ENCODE measurements at places on chromosomes 1 and 21. TPM values are rescaled to one million over a fixed set of nuclear protein-coding genes. Genes with fewer than 3 reads are reported as not detected.

DNA sequence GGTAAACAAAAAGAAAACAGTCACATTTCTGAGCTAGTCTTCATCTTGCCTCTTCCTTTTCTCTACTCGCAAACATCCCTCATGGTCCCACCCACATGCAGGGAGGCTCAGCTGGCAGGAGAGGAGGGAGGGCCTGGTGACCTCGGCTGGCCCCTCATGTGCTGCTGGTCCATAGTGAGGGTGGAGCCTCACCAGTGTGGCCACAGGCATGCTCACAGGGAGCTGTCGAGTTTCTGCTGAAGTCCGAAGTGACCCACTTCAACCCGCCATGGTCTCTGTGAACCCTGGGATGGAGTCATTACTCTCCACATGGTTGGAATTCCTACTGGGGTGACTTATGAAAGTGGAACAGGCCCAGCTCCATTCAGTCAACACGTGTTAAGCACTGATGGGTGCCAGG, 253.4 kb downstream of the RHOU start:
- DNase-seq = no peak

The GUCA2B gene
- not detected for total RNA-seq

DNA sequence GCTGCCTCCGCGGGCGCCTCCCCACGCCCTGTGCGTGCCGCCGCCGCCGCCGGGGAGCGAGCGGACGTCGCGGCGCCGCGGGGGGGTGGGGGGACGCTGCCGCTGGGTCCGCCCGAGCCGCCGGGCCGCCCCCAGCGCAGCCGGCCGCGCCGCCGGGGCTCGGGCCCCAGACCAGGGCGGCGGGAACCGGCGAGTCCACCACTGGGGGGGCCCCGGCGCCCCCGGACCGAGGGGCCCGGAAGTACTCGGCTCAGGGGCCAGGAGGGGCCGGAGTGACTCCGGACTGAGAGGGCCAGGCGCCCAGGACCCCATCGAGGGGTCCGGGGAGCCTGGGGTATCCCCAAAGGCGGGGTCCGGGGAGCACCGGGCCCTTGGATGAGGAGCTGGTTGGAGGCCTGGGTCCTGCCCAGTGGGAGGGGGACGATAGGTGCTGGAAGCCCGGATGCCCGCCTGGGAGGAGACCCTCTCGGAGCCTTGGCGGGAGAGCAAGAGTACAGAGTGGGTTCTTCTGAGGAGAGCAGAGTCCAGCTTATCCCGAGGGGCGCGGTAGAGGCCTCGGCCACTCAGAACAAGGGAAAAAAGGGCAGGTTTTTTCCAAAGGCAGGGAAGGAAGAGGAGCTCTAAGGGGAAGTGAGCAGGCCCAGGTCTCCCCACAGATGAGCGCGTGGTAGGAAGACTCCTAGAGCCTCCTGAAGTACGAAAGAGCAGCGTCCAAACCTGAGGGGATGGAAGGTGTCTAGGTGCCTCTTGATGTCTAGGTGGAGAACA, 556 bp downstream of the GMEB1 start:
- peak; percentile 22 for DNase-seq

The TENT5C gene
- 1.0 TPM for total RNA-seq

DNA sequence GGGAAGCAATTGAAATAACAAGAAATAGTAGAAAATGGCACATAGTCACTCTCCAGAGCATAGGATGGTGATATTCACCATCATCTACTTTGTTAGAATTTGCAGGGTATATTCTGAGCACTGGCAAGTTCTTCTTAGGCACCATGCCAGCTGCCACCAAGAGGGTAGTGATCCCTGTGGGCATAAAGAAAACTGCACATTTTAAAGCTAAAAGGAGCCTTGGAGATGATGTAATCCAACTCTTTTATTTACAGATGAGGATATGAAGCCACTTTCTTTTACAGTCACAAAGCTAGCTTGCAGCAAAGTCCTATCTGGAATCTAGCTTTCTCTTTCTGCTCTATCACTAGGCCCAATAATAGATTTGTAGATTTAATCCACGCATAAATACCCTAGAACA, 69.0 kb downstream of the PTGER3 start:
- no peak for DNase-seq

The TRIM67 gene
- not detected for total RNA-seq

- DNase-seq = no peak
These were observed 685 bp upstream of the SYT6 start for GRCh38 chr1:114154146-114154962.

GRCh38 chr1:163933437-163933836, 611.7 kb downstream of the NUF2 start:
- DNase-seq = no peak

- DNase-seq = no peak
These were observed 74.2 kb upstream of the MACF1 start for GRCh38 chr1:39130325-39130724.

- no peak for DNase-seq
These were observed 67.4 kb downstream of the KCNJ6 start for GRCh38 chr21:37848721-37849490.

The OR2T35 gene
- total RNA-seq = not detected

The SIM2 gene
- total RNA-seq = not detected

DNA sequence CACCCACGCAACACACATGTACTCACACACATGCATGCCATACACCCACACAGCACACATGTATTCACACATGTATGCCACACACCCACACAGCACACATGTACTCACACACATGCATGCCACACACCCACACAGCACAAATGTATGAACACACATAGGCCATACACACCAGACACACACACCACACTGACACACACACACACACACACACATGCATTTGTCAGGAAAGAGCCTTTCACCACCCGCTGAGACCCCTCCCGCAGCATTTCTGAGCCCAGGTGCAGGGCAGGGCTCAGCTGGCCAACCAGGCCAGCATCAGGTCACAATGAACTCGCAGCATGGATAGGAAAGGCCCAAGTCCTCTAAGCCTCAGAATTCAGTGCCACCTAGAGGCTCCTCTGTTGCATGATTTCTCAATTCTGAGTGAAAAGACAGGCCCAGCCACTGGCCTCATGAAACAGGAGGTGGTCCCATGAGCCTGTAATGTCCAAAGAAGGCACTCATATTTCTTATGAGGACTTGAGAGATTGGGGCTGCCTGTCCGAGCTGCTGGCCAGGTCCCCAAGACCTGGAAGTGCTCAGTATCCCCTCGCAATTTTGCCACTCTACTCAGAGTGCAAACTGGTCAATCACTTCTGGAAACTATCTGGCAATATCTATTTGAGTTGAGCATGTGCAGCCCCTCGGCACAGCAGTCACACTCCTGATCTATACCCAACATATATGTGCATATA, 57.3 kb downstream of the PSMG1 start:
- peak; percentile 49 for DNase-seq

DNA sequence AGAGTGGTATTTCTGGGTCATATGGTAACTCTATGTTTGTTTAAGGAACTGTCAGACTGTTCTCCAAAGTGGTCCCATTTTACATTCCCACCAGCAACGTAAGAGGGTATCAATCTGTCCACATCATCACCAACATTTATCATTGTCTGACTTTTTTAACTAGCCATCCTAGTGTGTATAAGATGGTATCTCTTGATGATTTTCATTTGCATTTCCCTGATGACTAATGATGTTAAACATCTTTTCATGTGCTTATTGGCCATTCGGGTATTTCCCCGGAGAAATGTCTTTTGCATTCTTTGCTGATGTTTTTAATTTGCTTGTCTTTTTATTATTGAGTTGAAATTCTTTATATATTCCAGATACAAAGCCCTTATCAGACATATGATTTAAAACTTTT, 370.1 kb upstream of the NR5A2 start:
- no peak for DNase-seq

- DNase-seq = no peak
These were observed 31.3 kb upstream of the TTC34 start for GRCh38 chr1:2832506-2833453.

DNA sequence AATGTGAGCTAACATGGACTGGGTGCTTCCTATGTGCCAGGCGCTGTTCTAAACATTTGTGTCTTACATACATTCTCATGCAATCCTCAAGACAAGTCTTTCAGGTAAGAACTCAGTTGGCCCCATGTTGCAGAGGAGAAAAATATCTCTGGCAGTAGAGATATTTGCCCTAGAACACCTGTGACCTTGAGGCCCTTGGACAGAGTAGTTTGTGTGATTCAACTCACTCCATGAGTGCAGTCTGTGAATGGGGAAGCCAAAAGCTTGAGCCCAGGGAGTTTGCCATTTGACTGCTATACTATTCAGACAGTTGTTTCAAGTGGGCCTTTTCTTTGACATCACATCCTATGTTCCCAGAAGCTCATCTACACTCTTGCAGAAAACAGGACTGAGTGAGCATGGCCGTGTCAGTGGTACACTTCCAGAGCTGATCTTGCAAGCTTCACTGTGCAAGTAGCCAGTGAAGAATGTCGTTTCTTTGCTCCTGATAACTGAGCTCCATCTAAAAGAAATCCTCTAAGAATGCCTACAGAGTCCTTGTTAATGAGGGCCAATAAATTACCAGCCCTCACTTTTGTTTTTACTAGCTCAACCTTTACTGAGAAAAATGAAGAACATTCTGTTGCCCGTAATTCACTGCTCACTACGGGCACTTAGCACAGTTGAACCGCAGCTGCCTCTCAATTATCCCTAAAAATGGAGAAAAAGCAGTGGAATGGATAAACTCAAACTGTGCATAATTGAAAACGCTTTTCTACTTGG, 98.7 kb upstream of the C8B start:
- DNase-seq = no peak

The HMCN1 gene
- total RNA-seq = 2.2 TPM

The GJA4 gene
- 25.7 TPM for total RNA-seq

GRCh38 chr1:3566003-3566885, 45.1 kb downstream of the MEGF6 start:
- no peak for DNase-seq

The DIRAS3 gene
- 0.63 TPM for total RNA-seq

The CLDN8 gene
- not detected for total RNA-seq

The KHDRBS1 gene
- total RNA-seq = 79.2 TPM

- no peak for DNase-seq
These were observed 101.9 kb downstream of the ZNF644 start for GRCh38 chr1:90919900-90920299.

DNA sequence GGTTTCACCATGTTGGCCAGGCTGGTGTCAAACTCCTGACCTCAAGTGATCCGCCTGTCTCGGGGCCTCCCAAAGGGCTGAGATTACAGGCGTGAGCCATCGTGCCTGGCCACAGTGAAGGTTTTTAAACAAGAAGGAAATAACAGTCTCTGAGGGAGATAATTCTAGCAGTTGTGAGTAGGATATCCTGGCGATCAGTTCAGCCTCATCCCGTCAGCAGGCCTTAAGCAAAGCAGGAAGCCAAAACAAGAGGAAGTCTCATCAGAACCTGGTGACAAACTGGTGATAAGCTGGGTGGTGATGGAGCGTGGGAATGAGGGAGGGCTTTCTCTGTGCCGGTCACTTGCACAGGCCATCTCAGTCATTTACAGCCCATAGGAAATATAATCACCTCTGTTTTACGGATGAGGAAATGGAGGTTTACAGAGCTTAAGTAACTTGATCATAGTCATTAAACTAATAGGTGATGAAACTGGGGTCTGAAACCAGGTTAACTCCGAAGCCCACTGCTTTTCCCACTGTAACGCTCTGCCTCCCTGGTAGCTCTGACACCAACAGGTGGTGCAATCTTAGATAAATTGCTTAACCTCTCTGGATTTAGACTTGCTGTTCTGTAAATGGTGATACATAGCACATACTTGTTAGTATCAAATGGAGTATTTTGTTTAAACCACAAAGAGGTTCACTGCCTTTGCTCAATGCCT, 40.8 kb upstream of the A3GALT2 start:
- DNase-seq = no peak

- no peak for DNase-seq
These were observed 283.3 kb downstream of the DUSP10 start for GRCh38 chr1:221458447-221459156.

The IFI44L gene
- total RNA-seq = 25.8 TPM

- no peak for DNase-seq
These were observed 53.6 kb upstream of the DIRAS3 start for GRCh38 chr1:68103884-68104554.

DNA sequence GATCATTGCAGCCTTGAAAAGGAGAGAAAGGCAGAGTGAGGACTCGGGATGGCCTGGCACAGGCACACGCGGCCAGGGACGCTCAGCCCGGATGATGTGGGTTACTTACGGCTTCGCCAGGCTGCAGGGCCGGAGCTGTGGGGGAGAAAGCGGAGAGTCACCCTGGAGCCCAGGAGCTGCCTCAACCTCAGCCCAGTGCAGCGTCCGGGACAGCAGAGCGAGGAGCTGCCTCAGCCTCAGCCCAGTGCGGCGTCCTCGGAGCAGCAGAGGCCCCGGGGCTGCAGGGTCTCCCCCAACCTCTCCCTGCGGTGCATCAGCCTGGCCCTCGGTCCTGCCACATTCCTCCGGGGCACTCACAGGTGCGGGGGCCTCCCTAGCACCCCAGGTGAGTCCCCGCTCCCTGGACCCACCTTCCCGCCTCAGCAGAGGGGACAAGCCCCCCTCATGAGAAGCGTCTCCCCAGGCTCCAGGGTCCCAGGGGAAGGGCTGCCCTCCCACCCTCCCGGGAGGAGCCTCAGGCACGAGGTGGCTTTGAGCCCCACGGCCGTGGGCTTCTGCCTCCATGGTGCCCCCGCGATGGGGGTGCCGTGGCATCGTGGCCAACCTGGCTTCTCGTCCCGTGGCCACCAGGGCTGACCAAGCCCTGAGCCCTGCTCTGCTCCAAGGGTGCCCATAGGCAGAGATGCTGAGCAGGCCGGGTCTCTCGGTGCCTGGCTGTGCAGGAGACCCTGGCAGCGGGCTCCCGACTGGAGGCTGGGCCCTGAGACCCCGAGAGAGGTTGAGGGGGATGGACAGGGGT, 10.5 kb upstream of the RNF223 start:
- no peak for DNase-seq

- DNase-seq = no peak
These were observed 191.8 kb upstream of the SAMSN1 start for GRCh38 chr21:14737922-14738321.

GRCh38 chr1:24849672-24850295, 80.3 kb downstream of the RUNX3 start:
- no peak for DNase-seq

DNA sequence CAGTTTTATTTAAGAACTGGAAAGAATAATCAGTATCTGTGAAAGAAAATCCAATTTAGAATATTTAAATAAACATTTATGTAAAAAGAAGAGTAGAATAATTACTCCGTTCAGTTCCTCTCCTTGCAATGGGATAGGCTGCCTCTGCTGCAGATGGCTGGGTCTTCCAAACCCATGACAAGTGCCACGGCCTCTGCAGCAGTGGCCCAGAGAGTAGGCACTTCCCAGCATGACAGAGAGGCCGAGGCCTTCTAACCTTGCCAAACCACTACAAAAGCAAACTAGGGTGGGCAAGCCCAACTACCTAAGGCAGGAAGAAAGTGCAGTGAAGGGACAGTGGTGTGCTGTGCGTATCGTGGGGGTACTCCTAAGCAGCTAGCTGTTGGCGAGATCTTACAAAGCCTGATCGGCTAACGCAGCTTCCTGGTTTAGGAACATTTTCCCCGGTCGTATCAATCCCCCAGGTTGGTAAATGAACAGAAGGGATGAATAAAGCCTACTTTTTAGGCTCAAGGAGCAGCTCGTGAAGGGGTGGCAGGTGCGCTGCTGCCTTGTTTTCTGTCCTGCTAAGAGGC, 14.5 kb downstream of the ICMT start:
- no peak for DNase-seq

Measured in tibial nerve (tissue), 4 donors.